CD4-positive, alpha-beta memory T cell (primary cell): ENCODE measurements at places on chromosomes 2 and 18.
A peak's percentile ranks its signal among the peaks of the same experiment; 100 is the strongest.

- peak; percentile 77 for DNase-seq
Observed at GRCh38 chr2:85826990-85827878, 61.6 kb downstream of the ST3GAL5 start.

- no peak for DNase-seq
Observed at GRCh38 chr2:23375448-23375847, 9.5 kb upstream of the KLHL29 start.

GRCh38 chr2:151713291-151713903 lies 20.9 kb downstream of the NEB start:
- no peak for DNase-seq

GRCh38 chr2:96547731-96548171 lies 11.2 kb downstream of the ARID5A start:
- DNase-seq = no peak

- DNase-seq = no peak
Observed at GRCh38 chr2:117470311-117471095, 344.0 kb upstream of the DDX18 start.
